ENCODE measurements at places on chromosomes 16 and 17.

GRCh38 chr17:75262112-75262606 is 480 bp downstream of the MRPS7 start:
- no peak for DNase-seq

GRCh38 chr17:79923974-79924638 is 84.9 kb upstream of the CBX4 start:
- DNase-seq = no peak

DNA sequence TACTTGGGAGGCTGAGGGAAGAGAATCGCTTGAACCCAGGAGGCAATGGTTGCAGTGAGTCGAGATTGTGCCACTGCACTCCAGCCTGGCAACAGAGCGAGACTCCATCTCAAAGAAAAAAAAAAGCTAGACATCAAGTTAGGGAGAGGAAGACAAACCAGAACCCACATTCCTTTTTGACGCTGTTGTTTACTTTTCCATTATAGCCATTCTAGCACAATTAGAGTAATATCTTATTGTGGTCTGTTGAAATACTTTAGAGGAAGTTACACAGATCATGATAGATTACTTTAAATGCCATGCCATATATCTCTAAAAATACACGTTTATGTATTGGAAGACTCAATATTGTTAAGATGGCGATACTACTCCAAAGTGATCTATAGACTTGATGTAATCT is 16.5 kb upstream of the ABCC1 start:
- DNase-seq = no peak

GRCh38 chr17:43410557-43411368 is 12.0 kb downstream of the ARL4D start:
- no peak for DNase-seq

DNA sequence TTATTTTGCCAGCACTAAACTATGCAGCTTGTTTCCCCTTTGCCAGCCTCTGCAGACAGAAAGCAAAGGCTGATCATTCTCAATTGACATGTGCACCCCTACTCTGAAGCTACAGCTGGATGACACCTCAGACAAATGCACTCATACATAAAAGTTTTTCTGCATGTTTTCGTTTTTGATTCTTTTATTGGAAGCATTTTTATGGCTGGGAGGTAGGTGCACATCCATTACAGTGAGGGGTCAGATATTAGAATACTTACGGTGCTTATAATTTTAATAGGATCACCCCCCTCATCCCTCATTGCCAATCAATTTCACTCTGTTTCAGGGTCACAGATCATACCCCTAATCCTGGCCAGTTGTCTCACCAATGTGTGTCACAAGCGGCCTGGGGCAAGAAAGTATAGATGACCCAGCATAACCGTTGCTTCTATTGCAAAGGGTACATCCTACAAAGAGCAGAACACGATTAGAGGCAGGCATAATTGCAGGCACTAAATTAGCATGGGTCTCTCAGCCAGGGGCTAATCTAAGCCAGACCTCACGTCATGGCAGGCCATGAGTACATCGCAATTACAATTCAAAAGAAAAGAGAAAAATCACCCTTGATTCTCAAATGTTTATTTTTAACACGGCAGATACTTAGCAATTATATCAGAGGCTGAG is 89.5 kb upstream of the SOX9 start:
- no peak for DNase-seq

DNA sequence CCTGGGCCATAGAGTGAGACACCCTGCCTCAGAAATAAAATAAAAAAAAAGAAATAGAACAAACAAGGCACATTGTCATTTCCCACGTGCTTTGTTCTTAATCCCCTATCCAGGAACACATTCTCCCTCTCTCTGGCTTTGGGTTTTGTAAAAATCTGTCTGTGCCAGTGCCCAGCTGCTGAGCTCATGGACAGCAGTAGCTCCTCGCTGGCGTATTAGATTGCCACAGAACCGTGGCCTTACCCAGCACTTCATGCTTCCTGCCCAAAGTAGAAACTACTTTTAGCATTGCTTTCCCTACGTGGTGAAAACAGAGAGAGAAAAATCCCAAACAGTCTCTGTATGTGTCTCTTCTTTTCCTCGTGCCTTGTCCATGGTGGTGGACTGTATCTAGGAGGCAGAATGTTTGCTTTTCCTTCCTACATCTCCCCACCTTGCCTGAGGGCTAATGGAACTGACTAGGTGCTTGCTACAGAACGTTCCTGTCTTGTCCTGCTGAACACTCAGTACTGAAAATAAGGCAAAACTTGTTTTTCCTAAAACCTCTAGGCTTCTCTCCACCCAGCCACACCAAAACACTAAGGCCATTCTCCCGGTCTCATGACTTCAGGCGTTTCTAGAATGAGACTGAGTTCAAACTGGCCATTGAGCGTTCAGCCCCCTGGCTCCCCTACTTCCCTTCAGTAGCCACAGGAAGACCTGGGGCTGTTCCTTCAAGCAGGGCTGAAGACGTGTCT is 26.1 kb downstream of the MNT start:
- no peak for DNase-seq

- no peak for DNase-seq
Measured at GRCh38 chr16:75931043-75931442, 204.8 kb upstream of the CPHXL start.

GRCh38 chr17:49995055-49995738 is at the start of gene DLX3:
Gene DLX3, minus strand, starts transcription at chr17:49995224. Its CDS starts 226 bp downstream, at chr17:49994998.
- DNase-seq = no peak

DNA sequence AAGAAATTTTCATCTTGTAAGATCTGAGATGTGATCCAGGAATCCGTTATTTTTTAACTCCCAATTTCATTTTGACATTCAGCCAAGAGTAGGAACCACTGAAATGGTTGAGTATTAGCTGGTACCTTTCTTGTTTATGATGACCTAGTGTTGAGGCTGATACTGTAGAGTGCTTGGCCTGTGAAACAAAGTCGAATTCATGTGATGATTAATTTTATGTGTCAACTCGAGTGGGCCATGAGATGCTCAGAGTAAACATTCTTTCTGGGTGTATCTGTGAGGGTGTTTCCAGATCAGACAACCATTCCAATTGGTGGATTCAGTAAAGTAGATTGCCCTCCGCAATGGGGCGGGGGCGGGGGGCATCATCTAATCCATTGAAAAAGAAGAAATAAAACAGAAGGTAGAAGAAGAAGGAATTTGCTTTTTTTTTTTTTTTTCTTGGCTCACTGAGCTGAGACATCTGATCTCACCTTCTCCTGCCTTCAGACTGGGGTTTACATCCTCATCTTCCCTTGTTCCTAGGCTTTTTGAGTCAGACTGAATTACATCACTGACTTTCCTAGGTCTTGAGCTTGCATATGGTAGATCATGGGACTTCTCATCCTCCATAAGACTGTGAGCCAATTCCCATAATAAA is 264.6 kb upstream of the KCNJ16 start:
- no peak for DNase-seq

DNA sequence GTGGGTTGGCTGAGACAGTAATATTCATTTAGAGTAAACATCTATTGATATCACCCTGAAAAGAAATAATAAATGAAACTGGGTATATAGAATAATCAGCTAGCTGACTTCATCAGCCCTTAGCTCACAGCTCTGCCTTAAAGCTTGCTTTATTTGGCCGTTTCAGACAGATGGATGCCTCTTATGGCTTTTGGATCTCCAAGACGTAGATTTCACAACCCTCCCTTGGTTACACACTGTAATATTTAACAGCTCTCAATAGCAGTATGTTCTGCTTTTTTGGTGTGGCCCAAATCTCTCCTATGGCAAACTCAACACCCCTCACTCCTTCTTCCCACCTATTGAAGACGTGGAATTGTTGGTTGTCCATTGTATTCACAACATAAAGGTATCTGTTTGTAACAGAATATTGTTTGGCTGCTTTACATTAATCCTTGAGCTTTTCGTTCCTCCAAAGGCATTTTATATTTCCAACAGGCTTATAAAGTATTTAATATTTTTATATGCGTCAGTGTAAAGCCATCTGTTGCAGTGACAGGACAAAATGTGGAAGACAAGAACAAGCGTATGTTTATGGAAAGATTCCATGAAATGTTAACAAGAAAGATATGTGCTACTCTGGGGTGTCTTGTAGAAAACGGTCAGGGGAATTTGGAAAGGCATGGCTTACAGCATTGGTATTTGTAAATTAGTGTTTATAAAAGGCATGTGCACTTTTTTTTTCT is 837.0 kb upstream of the RBFOX1 start:
- no peak for DNase-seq

DNA sequence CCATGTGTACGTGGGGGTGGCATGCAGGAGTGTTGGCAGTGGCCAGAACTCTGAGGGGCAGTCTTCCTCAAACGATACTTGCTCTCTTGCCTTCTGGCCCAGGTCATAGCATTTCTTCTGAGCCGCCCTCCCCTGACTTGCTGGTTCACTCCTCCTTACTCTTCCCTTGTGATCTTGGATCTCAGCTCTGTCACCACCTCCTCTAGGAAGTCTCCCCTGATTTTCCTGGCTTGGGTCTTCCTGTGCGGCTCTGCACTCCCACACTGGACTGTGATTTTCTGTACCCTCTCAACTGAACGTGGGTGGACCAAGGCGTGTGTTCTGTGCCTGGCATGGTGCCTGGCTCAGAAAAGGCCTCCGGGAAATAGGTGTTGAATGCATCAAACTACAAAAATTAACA is 2.9 kb downstream of the EPN3 start:
- no peak for DNase-seq

DNA sequence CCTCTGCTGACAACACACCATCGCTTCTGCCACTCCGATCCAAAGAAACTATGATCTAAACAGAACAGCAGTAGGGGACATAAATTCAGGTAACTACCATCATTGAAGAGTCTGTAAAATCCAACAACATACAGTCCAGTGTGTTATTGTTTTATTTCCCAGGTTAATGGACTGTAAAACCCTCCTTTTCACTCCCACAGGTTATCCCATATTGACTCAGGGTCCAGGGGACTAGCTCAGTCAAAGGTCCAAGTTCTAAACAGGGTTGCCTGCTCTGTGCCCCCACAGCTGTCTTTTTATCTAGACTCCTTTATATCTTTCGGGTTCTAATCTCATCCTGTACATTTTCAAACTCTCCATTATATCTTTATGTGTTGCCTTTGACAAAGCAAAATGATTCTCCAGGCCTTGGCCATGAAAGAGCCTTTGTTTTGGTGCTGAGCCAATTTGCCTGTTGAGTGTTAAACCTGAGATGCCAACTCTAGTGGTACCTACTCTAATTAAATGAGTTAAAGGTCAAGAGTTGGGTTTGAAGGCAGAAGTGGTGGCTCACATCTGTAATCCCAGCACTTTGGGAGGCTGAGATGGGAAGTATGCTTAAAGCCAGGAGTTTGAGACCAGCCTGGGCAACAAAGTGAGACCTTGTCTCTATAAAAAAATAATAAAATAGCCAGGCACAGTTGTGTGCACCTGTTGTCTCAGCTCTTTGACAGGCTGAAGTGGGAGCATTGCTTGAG is 80.5 kb downstream of the SNX11 start:
- no peak for DNase-seq

GRCh38 chr17:10063730-10064241 is 134.6 kb downstream of the GAS7 start:
- DNase-seq = no peak

DNA sequence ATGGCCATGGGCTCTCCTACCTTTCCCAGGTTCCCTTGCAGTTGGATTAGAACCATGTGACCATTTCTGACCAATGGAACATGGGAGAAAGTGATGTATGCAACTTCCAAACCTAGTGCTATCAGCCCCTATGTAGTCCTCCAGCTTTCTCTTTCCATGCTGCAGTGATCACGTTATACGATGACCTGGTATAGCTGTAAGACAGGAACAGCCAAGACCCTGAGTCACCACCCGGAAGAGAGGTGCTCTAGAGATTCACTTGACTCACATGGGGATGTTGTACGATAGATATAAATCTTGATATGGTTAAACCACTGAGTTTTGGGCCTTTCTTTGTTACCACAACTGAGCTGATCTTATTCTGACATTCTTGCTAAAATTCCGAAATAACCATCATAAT is 65.1 kb downstream of the NOG start:
- DNase-seq = no peak

- DNase-seq = no peak
Measured at GRCh38 chr17:33154869-33155455, 138.1 kb downstream of the ASIC2 start.

GRCh38 chr16:56662357-56663354 is 4.9 kb downstream of the MT1F start:
- no peak for DNase-seq

DNA sequence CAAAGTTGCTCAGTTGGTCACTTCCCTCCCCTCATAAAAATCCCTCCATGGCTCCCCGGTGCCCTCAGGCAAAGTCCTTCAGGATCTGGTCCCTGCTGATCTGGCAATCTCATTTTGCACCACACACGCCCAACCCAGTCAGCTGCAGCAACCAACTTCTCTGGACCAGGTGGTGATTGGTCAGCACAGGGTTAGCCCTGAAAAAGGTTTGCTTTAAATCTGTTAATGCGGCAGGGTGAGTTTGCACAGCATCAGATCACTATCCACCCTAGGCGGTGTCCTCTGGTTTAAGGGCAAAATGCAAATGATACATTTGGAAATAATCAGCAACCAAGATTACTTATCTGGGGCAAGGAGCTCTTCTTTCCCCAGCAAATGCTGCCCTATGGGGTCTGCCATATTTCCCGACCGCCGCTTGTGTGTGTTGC is 42.9 kb upstream of the TNRC6C start:
- no peak for DNase-seq

- DNase-seq = no peak
Measured at GRCh38 chr16:76176153-76176552, 101.0 kb upstream of the CNTNAP4 start.

GRCh38 chr17:80185968-80186367 is 16.1 kb downstream of the CARD14 start:
- no peak for DNase-seq
